Urinary bladder (tissue), 4 donors: ENCODE measurements at places on chromosomes 1 and 21. TPM values are rescaled to one million over a fixed set of nuclear protein-coding genes. Genes with fewer than 3 reads are reported as not detected.

SLC19A1 gene
- polyA plus RNA-seq: 7.5 TPM

SPRR3 gene
- 0.65 TPM for polyA plus RNA-seq

URB2 gene
- polyA plus RNA-seq: 4.0 TPM

GRCh38 chr1:27816921-27817630 lies 13.5 kb upstream of the PPP1R8 start:
- DNase-seq: no peak

GRCh38 chr1:121458291-121459048 lies 273.7 kb downstream of the SRGAP2C start:
- DNase-seq: no peak

- no peak for DNase-seq
These were observed 46.4 kb upstream of the NBL1 start for GRCh38 chr1:19597496-19598309.

DNA sequence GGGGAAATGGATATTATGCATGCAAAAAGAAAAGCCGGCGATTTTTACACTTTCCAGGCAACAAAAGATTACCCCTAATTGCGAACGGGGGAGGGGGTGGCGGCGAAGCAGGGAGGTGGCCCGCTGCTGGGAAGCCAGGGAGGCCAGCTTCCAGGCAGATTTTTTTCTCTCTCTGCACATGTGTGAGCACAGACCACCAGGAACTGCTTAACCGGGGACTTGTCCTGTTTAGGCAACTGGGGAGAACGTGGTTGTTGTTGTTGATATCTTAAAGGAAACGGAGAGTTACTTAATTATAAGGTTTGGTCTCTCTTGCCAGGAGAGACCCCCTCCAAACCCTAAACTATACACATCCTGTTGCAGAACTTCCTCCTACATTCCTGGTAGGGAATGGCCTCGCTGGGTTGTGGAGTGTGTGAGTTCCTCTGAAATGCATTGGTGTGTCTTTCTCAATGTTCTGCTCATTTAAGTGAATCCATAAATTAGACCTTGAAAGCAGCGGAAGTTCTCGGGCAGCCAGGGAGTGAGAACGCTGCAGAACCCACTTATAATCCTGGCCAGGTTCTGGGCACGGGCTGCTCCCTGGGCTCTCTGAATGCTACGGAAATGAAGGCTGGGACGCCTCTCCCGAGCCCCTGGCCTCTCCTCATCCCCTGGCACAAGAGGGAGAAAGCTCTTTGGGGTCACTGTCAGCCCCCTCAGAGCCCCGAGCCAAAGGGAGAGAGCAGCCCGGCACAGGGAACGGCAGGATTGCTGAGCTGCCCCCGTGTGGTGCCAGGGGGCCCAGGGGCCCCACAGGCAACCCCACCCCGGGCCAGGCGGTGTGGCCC lies 250.0 kb downstream of the FOXD2 start:
- DNase-seq: no peak

- DNase-seq: no peak
These were observed 27.2 kb downstream of the PCBP3 start for GRCh38 chr21:45670731-45671130.

GRCh38 chr1:163664671-163665335 lies 343.0 kb downstream of the NUF2 start:
- DNase-seq: no peak

DNA sequence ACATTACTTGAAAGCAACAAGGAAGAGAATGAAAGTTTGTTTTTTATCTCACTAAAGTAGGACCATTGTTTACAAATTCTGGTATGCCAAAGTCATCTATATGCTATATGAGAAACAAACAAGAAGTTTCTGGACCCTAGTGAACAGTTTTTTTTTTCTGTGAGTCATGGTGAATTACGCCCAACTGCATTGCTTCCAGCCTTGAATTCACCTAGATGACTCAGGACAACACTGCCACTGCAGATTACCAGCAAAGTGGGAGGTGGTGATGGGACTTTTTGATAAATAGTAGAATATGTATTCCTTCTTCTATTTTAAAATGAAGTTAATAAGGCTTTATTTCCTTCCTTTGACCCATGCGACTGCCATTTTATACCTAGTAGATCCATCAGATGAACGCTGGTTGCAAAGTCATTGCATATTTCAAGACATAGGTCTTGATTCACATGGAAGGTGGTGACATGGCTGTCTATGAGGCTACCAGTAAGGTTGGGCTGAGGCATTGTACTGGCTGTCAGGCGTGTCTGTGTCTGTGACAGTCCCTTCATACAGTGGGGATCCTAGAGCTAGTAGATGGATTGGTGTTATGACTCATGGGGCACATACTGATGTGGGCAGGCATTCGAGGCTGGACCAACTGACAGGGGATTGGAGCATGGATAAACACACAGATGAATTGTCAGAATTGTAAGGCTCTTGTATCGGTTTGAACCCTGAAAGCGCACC lies 49.1 kb upstream of the APOBEC4 start:
- no peak for DNase-seq

- DNase-seq: no peak
These were observed 4.0 kb downstream of the RGS16 start for GRCh38 chr1:182600036-182600713.

DNA sequence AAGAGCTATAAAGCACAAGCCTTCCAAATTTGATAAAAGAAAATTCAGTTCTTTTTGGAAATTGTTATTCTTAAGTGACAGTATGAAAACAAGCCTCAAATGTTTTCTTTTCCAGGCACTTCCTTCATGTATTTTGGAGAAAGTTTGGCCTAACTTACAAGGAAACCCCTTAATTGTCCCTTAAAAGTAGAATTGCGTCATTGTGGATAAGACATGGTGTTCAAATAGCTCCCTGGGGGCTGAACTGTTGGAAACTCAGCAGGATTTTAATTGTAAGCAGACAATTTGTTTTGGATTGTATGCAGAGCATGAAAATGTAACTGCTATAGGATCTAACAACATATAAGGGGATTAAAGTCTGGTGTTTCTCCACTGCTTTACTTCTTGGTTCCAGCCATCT lies 35.4 kb upstream of the FGGY start:
- DNase-seq: peak; percentile 78

DNA sequence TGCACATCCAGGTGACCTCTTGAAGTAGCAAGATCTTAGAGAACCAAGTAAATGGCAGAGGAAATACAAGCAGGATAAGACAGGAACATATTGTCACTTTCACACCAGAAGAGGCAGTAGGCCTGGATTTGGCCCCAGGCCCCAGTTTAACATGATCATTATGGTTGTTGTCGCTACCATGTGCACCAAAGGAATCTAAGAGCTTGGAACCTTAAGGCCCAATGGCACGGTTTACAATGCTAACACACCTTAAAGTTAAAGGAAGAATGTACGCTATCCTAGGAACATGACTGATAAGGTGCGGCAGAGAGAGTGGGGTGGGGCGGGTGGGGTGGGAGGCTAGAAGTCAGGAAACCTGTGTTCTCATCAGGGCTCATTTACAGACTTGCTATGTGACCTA lies 147.5 kb downstream of the ROR1 start:
- DNase-seq: no peak

- peak; percentile 63 for DNase-seq
These were observed 25.2 kb downstream of the FHAD1 start for GRCh38 chr1:15272009-15272781.

DNA sequence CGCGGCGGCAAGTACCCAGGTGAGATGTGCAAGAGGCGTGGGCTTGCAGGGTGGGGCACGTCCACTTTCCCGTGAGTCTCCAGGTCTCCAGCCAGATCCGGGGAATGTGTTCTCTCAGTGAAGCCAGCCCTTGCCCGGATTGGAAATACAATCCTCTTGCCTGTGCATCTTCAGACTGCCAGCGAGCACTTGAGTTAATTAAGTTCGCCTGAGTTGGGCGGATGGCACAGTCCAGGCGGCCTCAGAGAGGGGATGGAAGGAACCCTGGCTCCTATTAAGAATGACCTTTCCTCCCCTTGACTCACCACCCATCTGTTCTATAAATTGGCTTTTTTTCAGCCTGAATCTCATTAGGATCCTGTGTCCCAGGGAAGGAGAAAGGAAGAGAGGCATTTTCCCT lies 33.3 kb upstream of the CNTN2 start:
- DNase-seq: no peak

DNA sequence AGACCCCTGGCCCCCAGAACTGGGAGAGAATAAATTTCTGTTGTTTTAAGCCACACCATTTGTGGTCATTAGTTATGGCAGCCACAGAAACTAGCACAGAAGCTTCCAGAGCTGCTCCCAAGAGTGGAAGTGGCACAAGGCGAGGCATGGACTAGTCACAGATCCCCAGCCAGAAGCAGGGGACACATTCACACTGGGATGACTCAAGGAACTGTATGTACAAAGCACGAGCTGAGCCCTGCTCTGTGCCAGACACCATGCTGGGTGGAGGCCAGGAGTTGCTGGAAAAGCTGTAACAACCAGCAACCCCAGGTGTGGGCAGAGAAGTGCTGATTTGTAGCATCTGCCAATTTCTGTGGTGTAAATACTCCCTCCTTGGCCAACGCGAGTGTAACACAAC lies 55.6 kb downstream of the TCP10L start:
- DNase-seq: no peak

DNA sequence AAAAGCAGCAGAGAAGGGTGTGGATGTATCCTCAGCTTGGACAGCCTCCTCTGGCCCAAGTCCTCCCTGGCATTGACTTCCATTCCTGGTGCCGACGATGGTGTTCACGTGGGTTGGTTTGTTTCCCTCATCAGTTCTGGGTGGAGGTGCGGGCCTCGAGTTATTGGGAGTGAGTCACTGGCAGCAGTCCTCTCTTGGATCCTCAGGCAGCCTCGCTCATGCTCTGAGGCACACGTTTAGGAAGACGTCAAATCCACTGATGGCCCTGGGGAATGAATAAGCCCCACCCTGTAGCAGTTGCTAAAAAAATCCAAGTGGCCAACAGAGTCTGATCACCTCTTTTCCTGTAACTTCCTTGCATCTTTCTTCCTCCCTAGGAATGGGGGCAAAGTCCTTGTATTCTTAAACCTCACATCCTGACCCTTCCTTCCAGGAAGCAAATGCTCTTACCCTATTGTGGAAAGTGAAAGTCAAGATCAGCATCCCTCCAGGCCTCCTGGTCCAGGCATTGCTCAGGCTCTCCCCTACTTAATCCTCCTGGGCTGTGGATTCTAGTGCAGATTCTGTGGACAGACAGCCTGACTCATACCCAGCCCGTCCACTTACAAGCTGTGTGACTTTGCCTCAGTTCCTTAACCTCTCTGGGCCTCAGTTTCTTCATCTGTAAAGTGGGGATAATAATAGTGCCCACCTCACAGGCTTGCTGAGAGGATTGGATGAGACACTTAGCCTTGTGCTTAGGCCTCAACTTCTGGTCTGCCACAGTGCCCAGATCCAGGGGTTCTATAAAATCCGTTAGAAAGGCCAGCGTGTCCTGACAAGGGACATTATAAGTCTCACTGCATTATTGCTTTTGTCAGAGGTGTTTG lies 111.1 kb downstream of the TLR5 start:
- no peak for DNase-seq

- no peak for DNase-seq
These were observed 14.4 kb downstream of the HEYL start for GRCh38 chr1:39625009-39625408.

DNA sequence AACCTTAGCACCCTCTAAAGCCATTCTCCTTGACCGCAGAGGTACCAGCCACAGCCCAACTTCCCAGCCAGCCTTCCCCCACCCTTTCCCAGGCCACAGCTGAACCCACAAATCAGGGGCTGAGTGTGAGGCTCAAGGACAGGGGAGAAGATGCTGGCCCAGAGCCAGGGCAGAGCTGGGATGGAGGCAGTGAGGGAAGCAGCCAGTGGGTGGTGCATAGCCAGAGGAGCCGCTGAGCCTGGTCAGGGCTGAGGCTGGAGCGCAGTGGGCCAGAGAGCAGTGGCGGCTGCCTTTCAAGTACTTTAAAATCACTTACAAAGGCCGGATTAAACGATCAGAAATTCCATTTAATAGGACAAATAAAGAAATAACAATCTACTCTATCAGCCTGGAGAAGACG lies 36.3 kb downstream of the DMAP1 start:
- no peak for DNase-seq

GRCh38 chr1:118907466-118907865 lies 80.7 kb downstream of the TBX15 start:
- no peak for DNase-seq

DNA sequence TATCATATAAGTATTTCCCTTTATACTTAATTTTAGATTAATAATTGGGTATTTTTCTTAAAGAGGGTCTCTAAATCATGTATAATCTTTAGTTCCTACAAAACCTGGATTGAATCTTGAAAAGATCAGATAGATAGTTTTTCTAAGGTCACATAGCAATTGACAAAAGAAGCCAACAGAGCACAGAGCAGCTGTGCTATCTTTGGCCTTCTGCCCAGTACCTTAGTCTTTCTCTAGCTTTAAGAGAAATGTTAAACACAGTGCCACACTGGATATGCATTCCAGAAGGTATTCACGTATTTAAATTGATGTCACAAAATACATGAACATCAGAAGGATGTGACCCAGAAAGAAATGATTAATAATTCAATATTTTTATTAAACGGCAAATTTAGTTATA lies 86.8 kb downstream of the C21orf91 start:
- no peak for DNase-seq

GRCh38 chr1:215004121-215004827 lies 78.3 kb upstream of the KCNK2 start:
- no peak for DNase-seq

DNA sequence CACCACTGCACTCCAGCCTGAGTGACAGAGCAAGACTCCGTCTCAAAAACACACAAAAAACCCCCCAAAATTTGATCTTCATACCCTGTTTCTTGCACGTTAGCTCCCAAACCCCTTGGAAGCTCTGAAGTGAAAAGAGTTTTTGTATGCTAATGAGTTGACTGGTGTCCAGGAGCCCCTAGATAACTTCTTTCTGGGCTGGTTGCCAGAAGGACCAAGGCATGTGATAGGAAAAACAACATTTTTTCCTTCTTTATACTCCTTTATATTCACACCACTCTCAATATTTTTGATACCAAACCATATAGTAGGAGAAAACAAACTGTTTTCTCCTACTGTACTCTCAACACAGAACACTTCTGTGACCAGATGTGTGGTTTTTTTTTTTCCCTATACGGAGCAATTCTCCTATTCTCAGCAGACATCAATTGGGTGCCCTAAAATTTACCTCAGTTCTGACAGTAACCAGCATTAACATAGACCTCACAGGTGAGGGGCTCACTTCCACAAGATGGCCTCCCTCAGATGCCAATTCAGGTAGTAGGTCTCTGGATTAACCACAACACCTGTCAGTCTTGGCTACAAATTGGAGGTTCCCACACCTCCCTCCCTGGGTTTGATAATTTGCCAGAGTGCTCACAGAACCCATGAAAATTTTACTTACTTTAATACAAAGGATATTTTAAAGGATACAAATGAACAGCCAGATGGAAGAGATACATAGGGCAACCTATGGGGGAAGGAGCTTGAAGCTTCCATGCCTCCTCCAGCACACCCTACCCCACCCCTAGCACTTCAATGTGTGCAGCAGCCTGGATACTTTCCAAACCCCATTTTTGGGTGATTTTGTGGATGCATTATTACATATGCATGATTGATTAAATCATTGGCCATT lies 25.6 kb downstream of the ZYG11B start:
- DNase-seq: no peak

GRCh38 chr1:88800382-88801051 lies 90.8 kb downstream of the GTF2B start:
- no peak for DNase-seq
